ENCODE measurements at places on chromosomes 12 and 14.

GRCh38 chr12:99700032-99700431, 52.5 kb downstream of the GARIN6 start:
- no peak for DNase-seq

DNA sequence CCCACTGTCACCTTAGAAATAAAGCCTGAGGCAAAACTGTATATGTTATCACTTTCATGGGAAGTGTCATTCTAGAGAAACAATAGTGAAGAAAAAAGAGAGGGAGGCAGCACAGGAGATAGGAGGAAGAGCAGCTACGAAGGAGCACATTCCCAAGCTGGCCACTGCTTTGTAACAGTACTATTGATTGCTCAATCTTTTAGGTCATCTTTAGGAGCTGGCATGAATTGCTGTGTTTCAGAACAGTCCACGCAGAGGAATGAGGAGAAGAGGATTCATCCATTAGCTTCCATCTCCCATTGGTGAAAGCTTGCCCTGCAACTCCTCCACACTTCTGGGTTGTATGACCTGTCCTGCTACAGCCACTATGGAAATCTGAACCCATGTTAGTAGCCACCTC, 372.5 kb upstream of the DDHD1 start:
- no peak for DNase-seq

DNA sequence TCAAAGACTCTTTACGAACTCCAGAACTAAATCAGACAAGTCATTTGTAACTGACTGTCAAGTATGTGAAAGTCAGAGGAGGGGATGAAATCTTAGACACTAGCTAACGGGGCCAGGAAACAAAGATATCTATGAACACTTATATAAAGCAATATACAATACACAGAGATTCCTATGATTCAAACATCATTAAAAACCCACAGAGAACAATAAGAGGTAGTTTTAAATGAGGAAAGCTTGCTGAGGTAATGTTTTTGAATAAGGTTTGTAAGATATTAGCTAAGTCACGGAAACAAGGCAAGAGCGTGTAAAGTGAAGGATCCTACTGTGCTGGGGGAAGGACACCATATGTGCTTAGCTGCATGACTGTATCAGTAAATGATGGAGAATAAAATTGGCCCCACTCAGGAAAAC, 36.7 kb downstream of the SAV1 start:
- no peak for DNase-seq

DNA sequence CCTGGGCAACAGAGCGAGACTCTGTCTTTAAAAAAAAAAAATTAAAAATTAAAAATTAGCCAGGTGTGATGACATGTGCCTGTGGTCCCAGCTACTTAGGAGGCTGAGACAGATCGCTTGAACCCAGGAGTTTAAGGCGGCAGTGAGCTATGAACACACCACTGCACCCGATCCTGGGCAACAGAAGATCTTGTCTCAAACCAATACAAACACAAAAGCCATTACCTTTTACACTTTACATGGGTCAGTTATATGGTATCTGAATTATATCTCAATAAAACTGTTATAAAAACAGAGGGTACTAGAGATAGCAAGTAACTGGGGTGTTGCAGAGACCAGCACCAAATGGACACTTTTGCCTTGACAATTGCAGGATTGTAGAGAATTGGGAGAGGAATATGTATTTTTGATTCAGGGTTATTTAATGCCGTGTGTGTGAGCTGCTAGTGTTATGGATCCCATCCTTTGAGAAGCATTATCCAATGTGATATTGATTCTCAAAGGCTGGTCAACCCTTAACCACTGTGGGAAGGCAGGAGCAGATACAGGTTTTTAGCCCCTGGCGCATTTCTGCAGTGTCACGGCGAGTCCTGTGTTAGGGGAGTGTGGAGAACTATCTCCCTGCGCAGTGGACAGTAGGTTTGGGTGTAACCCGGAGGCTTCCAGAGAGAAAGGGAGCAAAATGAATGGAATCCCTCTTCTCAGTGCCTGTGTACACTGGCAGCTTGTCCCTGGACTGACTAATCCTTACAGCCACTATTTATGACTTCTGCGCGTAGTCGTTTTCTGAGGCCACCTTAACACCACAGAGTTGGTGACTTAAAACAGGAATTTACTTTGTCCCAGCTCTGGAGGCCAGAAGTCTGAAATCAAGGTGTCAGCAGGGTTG, 4.3 kb downstream of the PSMD9 start:
- no peak for DNase-seq

GRCh38 chr12:119674560-119674959, 6.6 kb downstream of the PRKAB1 start:
- no peak for DNase-seq

GRCh38 chr12:101609198-101609597, 14.4 kb downstream of the MYBPC1 start:
- DNase-seq, result no peak
